NCI-H146 (cell line): ENCODE measurements at places on chromosomes 13 and 19.
A peak's percentile ranks its signal among the peaks of the same experiment; 100 is the strongest.

DNA sequence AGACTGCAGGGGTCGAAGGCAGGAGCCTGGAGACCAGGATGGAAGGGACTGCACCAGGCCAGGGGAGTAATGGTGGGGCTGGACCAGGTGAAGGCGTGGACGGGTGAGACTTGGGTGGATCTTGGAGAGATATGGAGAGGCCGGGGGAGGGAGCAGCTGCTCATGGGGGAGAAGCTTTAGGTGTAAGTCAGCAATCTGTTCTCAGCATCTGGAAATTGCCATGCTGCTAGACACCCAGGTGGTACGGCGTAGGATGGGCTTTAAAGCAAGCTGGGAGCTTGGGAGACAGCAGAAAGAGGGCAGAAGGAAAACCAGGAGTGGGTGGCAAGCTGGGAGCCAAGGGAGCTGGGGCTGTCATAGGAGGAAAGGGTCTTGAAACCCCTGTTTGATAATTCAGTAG lies 3.0 kb downstream of the CERS4 start:
- no peak for DNase-seq

DNA sequence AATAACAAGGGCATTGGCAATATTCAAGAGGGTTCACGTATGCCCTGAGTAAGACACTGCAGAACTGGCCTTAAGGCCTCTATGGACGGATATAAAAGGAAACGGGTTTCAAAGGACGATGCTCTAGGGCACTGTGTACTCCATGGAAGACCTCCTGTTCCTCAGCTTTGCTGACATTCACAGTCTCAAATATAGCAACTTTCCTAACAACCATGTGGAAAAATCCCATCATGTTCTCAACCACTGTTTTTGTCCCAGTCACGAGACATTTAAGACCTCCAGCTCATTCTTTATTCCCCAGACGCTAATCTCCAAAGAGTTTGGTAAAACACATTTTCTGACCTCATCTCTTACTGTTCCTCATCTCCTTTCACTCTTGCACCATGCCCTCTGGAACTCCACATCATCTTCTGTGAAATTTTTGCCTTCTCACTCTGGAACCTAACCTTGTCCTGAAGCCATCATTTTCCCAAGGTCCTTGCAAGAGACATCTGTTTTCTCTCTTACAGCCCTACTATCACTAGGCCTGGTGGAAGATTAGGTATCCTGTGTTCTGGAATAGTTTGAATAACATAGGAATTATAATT lies 37.6 kb downstream of the SPRY2 start:
- DNase-seq: no peak

GRCh38 chr13:99374994-99375737 lies 68.0 kb upstream of the GPR183 start:
- DNase-seq: no peak

- DNase-seq: no peak
These were observed 75.5 kb downstream of the SOX1 start for GRCh38 chr13:112142401-112142930.

DNA sequence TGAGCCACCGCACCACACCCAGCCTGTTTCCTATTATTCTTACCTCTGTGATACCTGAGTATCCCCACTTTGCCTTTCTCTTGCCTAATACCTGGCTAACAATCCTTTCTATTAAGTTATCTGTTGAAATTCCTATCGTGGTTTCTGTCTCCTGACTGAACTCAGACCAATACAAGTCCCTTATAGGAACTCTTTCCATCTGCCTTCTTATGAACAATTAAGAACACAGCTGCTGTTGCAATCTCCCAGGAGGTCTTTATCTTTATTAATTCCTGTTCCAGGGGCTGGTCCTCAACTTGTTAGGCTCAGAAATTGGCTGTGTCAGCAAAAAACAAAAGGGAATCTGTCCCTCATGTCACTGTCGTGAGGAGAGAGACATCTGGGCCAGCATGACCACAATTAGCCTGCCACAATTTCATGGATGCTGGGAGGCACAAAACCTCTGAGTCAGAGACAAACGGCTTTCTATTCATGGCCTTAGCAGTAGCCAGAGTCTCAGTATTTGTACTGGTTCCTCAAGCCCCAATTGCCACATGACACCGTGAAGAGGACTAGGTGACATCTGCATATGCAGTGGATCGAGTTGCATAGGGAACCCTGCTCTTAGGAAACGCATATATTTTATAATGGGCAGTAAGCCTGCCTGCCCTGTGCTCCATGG lies 58.2 kb downstream of the NUFIP1 start:
- DNase-seq: peak; percentile 76

DNA sequence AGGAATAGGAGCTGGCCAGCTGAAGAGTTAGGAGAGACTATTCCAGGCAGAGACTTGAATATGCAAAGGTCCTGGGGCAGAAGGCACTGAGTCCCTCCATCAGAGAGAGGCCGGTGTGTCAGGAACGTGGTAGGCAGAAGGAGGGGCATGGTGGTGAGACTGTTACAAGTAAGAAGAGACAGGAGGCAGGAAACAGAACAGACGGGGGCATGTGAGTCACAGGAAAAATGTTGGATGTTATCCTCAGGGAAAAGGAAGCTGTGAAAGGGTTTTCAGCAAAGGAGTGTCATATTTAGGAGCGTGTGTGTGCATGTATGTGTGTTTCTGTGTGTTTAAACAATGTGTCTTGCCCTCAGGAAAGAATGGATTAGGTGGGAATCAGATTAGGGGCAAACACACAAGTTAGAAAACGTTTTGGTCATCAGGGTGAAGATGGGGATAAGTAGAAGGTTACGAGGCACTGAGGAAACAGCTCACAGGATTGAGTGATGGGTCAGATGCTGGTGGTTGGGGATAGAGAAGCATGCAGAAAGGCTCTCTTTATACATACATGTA lies 1.1 kb downstream of the EDDM13 start:
- DNase-seq: no peak

DNA sequence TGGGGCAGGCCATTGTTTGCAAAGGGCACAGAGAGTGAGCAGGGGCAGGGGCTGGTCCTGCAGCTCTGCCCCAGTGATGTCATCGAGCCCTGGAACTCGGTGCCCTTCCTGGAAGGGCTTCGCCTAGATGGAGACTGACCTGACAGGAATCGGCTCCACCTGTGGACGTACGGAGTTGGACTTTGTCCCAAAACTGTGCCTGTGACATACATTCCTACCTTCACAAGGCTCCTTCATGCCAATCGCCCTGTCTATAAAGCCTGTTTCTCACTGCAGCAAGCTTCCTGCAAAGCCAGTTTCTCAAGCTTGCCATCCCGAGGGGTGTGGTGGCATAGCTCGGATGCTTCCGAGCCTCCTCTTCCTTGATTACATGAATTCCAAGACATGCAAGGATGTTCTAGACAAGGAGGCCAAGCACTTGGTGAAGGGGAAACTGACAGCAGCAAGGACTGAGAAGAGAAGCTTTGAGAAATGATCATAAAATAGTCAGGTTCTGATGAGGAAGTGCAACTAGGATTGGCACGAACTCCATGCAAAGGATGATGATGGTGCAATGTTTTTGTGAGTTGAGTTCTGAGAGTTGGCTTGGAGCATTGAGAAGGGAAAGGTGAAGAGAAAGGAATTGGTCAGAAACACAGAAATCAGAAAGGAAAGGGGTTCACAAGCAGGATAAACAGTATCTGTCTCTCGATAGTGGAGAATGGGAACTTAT lies 73.6 kb upstream of the STK24 start:
- DNase-seq: no peak

GRCh38 chr13:104086759-104087158 lies 1020.5 kb upstream of the SLC10A2 start:
- no peak for DNase-seq
